Renal cortical epithelial cell (primary cell): ENCODE measurements at places on chromosomes 6 and 20. TPM values are rescaled to one million over a fixed set of nuclear protein-coding genes. Genes with fewer than 3 reads are reported as not detected.
A peak's percentile ranks its signal among the peaks of the same experiment; 100 is the strongest.

- no peak for DNase-seq
These were observed 25.3 kb upstream of the TIAM2 start for GRCh38 chr6:154969796-154970195.

Gene DLK2
- 1.3 TPM in 1 of 2 replicates, not detected in the other for total RNA-seq

Gene CYP21A2
- 0.20 TPM in 1 of 2 replicates, not detected in the other for total RNA-seq

DNA sequence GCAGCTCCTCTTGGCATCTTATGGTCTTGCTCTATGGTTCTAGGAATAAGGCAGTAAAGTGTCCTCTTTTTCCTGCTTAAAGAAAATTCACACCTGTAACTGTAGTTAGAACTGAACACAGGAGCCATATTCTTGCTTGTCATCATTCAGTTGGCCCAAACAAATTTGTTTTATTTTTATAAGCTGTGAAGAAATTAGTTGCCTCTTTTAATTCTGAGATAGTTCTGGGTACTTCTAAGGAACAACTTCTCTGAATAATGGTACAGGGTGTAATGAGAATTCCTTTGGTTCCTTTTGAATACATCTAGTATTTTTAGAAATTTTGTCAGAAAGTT is 1.4 kb downstream of the MAP3K4 start:
- DNase-seq: no peak

Gene DDR1
- 165 and 197 TPM in 2 replicates for total RNA-seq

- no peak for DNase-seq
These were observed 79.3 kb upstream of the ARMC2 start for GRCh38 chr6:108768792-108769524.

DNA sequence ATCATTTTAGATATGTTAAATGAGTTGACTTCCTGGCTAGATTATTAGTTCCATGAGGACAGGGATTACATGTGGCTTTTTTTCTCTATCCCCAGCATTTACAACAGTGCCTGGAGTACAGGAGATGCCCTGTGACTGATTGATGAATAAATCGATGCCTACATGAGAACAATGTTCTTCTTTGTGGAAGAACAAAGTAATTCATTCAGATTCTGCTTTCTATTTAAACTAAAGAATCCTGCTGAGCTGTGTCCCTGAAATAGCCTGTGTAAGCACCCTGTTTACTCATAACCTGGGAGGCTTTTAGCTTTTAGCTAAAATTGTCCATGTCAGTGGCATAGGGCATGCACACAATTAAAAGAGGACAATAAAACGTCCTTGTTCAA is 125.1 kb upstream of the BTBD3 start:
- no peak for DNase-seq

- no peak for DNase-seq
These were observed 144.4 kb upstream of the MAN1A1 start for GRCh38 chr6:119493980-119494379.

- no peak for DNase-seq
These were observed 1.7 kb downstream of the ZUP1 start for GRCh38 chr6:116666869-116667268.

DNA sequence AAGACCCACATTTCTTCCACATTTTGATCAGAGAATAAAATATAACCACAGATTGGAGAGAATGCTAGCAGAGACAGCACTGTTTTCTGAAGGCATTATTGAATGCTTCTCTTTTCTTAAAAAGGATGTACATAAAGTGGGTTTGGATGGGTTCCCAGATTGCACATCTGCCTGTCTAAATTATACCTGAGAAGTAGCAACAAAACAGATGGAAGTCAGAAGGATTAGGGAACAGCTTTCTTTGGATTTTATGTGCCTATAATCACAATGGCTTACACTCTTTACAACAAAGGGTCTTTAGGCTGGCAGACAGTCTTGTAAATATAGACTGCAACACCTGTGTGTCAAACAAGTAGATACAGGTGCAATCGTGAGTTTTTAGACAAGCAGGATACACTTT is 622.2 kb upstream of the MANEA start:
- DNase-seq: no peak

Gene FAM110A
- 3.2 and 3.6 TPM in 2 replicates for total RNA-seq

GRCh38 chr20:17665756-17666155 is 16.3 kb downstream of the RRBP1 start:
- no peak for DNase-seq

GRCh38 chr6:10278746-10279145 is 136.1 kb downstream of the TFAP2A start:
- DNase-seq: no peak

GRCh38 chr6:119170103-119170446 is 91.6 kb upstream of the FAM184A start:
- DNase-seq: no peak

GRCh38 chr6:142482249-142482648 is 180.4 kb downstream of the ADGRG6 start:
- DNase-seq: peak; percentile 23

- no peak for DNase-seq
These were observed 1320.1 kb upstream of the GJE1 start for GRCh38 chr6:140812636-140813035.

- no peak for DNase-seq
These were observed 71.5 kb upstream of the HDAC2 start for GRCh38 chr6:114042267-114043016.
